Motor neuron (in vitro differentiated cells): ENCODE measurements at places on chromosomes 11 and 22. TPM values are rescaled to one million over a fixed set of nuclear protein-coding genes. Genes with fewer than 3 reads are reported as not detected.

The ELFN2 gene
- total RNA-seq, result 7.0 and 7.1 TPM in 2 replicates

The RAC2 gene
- total RNA-seq, result 0.33 and 1.2 TPM in 2 replicates

The KCNJ1 gene
- 0.13 and 0.18 TPM in 2 replicates for total RNA-seq

The MYRF gene
- 0.92 and 1.9 TPM in 2 replicates for total RNA-seq

The GSTT2B gene
- total RNA-seq, result 0.39 TPM in 1 of 2 replicates, not detected in the other

The INPP5J gene
- 3.1 and 6.0 TPM in 2 replicates for total RNA-seq

The CWC15 gene
- total RNA-seq, result 55.2 and 56.7 TPM in 2 replicates

The DKK3 gene
- 57.1 and 61.5 TPM in 2 replicates for total RNA-seq

The CHCHD10 gene
- total RNA-seq, result 43.0 and 50.7 TPM in 2 replicates

The IGF2 gene
- 3.9 and 4.7 TPM in 2 replicates for total RNA-seq

The OR2AT4 gene
- 0.05 and 0.15 TPM in 2 replicates for total RNA-seq

The CREB3L1 gene
- total RNA-seq, result 8.8 and 11.3 TPM in 2 replicates
